ENCODE measurements at places on chromosomes 2 and 18. TPM values are rescaled to one million over a fixed set of nuclear protein-coding genes. Genes with fewer than 3 reads are reported as not detected.

CDK5R2 gene
- not detected for total RNA-seq

- no peak for DNase-seq
Observed at GRCh38 chr2:206341396-206341795, 66.9 kb downstream of the ZDBF2 start.

LOXL3 gene
- 58.1 TPM for total RNA-seq

ALK gene
- not detected for total RNA-seq

- DNase-seq, result no peak
Observed at GRCh38 chr2:238133499-238134392, 4.7 kb upstream of the KLHL30 start.

DNA sequence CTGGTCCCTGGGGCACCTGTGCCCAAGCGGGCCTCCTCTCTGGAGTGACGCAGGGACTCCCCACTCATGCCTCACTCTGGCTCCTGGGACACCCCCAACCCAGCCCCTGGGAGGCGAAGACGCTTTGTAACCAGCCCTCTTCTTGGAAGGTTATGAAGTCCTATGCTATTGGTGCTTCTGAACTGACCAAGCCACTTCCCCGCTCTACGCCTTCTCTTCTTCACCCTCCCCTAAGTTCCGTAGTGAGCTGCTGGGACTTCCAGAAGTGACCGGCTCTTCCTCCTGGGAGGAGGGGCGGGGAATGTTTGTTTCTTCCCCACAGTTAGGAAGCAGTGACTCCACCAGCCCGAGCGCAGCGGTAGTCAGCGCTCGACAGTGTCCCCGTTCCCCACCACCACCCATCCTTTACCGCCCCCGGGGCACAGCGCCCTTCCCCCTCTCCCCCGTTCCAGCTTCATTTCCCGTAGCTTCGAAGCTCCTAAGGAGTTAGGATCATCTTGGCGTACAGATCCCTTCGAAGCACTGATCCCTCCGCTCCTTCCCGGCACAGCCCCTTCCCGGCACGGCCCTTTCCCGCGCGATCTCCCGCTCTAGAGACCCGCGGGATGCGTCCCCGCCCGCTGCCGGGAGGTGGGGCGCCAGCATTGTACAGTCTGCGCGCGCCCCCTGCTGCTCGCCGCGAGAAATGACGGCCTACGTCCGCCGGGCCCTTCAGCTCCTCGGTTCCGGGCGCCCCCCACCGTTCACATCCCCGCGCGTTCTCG, 25.3 kb upstream of the NOTO start:
- peak; percentile 97 for DNase-seq

DNA sequence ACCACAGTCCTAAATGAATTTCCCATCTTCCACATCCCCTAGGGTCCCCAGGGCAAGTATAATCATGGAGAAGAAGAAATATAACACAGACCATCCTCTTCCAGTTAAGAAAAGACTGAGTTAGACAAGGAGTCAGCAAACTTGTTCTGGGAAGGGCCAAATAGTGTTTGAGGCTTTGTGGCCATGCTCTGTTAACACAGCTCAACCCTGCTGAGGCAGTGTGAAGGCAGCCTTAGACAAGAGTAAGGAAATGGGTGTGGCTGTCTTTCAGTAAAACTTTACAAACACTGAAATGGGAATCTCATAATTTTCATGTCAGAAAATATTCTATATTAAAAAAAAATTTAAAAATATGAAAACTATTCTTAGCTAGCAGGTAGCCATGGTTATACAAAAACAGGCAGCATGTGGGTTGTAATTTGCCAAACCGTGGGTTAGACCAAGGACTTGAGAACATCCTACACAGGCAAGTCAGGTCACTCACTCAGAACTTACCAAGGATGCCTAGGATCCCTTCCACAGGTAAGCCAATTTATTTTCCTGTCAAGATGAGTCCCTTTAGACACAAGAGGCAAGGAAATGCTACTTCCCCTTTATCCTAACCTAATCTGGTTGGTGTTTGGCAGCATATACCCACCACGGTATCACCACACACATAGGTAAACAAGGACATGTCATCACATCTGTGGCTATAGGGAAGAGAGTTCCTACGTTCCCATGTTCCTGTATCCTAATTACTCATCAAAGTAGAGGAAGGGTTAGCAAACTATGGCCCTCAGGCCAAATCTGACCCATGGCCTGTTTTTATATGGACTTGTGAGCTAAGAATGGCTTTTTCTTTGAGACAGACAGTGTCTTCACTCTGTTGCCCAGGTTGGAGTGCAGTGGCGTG, 31.9 kb downstream of the C2orf74 start:
- DNase-seq, result no peak

CYP26B1 gene
- total RNA-seq, result 0.89 TPM

DNA sequence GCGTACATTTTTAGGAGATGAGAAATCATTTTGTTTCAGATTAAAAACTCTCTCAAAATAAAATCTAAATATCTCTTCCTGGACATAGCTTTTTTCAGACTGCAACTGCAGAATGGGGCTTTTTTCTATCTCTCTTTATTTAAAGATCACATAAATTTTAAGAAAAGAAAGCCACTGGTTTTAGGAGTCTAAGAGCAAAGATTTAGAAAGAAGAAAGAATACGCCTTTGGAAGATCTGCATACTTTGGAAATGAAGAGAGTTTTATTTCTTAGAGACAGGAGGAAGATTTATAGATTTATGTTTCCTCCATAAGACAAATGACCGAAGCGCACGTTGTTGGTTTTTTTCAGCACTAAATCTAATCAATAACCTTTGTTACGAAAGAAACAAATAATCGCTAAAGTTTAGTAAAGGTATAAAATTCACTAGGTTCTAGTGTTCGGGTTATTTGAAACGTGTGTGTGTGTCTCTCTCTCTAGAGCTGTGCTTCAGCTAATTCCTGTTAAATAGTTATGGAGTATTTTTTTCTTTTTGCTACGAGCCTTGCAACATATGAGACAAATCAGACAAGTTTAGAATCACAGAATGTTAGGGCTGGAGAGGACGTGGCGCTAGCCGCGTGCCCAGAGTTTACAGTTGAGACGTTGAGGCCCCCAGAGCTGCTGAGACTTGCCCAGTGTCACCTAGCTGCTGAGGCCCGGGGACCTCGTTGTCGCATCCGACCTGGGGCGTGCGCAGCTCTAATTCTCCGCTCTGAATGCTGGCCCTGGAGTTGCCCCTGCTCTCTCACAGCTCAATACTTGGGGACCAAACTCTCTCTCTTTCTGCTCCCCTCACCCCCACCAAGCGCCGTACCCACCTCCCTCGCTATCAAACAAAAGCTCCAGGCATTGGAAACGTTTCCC, 69.9 kb downstream of the CTAGE1 start:
- DNase-seq, result no peak

FBXO15 gene
- total RNA-seq, result 0.73 TPM

FBXO48 gene
- total RNA-seq, result 0.81 TPM

DNA sequence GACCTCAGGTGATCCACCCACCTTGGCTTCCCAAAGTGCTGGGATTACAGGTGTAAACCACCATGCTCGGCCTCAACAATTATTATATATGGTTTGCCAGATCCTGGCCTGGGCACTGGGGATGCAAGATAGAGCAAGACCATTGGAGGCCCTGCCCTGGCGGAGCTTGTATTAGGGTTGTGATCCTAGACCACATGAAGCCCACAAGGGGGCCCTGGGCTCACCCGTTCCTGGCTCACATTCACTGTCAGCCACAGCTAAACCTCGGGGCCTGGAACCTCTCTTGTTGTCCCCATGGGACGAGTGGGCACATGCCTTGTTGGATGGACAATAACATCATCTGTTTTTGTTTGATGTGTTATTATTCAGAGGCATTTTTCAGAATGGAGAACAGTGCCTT, 14.9 kb downstream of the HPCAL1 start:
- DNase-seq, result no peak

DNA sequence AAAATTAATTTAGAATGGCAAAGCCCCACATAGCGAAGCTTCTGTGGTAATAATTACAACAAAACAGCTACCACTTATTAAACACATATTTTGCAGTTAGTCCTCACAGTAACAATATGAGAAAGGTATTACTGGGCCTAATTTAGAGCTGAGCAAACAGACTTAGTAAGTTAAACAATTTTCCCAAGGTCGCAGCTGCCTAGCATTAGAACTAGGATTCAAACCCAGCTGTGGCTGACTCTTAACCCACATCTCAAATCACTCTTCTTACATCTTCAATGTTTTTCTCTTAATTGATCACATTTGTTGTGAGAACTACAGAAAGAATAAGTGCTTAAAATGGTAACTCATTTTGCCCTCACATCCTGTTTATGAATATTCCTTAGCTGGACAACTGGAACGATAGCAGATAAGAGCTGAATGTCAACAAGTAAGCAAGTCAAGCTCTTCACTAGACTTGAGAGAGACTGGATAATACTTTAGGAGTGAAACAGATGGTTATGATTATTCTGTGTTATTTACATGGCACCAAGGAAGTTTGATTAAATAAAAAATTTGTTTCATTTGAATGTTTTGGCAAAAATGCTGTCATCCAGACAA, 59.4 kb upstream of the TMEM17 start:
- DNase-seq, result no peak

PLEK gene
- total RNA-seq, result not detected

- DNase-seq, result no peak
Observed at GRCh38 chr2:14635391-14635871, 2.9 kb downstream of the LRATD1 start.

GRCh38 chr18:63487676-63488075, 10.9 kb downstream of the SERPINB5 start:
- no peak for DNase-seq

DNA sequence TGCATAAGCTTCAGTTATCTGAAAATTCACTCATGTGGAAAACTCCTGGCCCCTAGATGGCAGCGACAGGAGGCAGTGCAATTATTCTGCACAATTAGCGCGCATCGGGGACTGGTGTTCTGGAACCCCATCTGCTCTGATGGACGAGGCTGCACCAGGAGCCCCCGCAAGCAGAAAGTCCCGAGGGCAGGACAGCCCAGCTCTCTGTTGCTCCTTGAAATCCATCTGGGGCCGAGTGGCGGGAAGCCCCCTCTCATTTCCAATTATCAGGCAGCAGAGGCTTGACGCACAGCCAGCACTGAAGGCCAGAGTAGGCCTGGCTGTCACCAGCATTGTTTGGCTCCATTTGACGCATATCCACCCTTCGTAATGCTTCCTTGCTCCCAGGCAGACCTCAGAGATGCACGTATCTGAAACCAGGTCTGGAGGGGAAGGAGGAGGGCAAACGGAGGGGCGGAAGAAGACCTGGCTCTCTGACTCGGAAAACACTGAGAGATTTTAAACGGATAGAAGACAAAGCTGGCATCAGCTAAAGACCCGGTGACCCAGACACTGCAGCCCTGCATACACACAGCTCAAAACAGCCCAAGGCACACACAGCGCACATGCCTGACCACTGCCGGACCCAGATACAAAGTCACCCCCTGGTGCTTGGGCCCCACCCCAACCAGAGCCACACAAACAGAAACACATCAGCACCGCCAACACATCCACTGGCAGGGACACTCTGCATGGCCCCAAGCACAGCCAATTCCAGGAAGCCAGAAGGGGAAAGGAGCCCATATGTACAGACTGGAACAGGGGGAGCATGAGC, 69.8 kb downstream of the TNS1 start:
- no peak for DNase-seq

GRCh38 chr18:60162388-60162787, 210.2 kb downstream of the MC4R start:
- DNase-seq, result no peak

PRKAG3 gene
- total RNA-seq, result not detected

DNA sequence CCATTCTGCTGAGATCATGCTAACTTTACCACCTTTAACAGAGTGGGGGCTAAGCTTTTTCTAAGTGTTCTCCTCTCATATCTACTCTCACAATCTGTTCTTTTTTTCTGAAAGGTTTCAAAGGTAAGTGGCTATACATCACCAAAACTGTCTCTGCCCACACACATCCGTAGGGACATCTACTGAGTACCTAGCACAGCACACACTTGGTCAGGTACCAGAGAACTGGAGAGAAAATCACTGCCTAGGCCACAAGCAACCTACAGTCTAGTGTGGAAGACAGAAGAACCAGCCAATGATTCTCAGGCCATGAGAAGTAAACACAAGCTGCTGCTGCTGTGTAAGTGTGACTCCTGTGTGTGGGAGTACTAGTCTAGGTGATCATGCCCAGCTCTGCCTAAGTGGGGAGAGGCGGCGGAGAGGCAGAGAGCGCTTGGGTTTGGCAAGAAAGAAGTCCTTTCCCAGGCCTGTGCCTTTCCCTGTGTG, 176.1 kb upstream of the ZFP36L2 start:
- DNase-seq, result no peak

DNA sequence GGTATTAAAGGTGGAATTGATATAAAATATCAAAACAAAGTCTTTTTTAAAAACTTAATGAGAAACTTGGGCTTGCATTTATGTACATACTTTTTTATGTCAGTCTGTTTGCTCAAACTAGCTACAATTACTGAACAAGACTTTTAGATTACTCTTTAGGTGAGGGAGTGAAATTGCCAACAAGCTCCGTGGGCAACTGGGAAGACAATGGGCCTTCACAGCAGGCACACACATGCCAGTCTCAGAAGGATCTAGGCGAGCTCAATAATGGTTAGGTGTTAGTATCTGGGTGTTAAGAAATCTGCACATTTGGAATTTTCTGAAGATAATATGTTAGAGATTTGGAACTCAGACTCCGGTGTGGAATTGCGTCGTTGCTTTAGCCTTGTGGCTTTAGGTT, 23.0 kb upstream of the MAL start:
- DNase-seq, result no peak

DNA sequence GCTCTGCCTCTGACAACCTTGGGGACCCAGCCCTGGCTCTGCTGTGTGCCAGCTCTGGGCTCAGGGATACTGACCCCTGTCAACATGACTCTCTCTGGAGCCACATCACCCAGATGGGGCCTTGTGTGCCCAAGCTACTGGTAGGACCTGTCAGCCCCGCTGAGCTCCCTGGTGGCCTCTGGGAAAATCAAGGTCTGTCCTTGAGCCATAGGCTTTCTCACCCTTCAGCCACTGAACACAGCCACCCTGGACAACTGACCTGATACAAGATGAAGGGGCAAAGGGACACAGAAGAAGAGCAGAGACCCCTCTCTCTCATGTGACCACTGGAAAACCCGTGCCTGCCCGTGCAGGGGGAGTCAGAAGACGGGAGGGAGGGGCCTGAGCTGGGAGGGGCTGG, 7.8 kb downstream of the CCDC74A start:
- DNase-seq, result peak; percentile 66

Measured in osteocyte (in vitro differentiated cells).